NCI-H446 treated with DMSO at 0.1 percent for 48 hours (cell line): ENCODE measurements at places on chromosomes 3 and 15.

DNA sequence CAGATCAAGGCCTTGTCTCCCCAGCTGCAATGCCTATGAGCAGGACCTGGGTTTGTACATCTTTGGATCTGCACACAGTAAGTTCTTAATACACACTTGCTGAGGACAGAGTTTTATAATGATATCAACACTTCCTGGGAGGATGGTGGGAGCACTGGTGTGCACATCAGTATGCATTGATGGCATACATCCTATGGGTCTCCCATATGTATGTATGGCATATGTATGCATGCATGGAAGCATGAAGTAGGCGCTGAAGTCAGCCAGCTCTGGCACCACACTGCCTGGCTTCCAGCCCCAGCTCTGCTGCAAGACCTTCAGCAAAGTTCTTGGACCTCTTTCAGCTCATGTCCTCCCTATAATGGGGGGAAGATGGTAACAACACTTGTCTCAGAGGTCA lies 68.2 kb downstream of the MYLK start:
- DNase-seq, result no peak

GRCh38 chr3:5458526-5458925 lies 271.0 kb downstream of the EDEM1 start:
- DNase-seq, result no peak

- DNase-seq, result no peak
Measured at GRCh38 chr3:148453781-148454191, 243.9 kb upstream of the AGTR1 start.

DNA sequence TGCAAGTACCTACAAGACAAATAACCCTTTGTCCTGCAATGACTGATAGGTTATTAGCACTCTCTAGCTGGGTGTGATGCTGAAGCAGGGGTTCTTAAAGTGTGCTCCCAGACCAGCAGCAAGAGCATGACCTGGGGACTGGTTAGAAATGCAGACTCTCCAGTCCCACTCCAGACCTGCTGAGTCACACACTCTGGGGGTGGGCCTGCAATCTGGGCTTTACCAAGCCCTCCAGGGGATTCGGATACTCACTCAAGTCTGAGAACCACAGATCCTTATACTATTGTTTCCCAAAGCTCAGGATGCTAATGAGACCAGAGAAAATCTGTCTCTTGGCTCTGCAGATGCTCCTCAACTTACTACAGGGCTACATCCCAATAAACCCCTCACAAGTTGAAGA lies 142.1 kb upstream of the RAD18 start:
- no peak for DNase-seq

- no peak for DNase-seq
Measured at GRCh38 chr3:42991341-42992315, 12.5 kb downstream of the GASK1A start.

DNA sequence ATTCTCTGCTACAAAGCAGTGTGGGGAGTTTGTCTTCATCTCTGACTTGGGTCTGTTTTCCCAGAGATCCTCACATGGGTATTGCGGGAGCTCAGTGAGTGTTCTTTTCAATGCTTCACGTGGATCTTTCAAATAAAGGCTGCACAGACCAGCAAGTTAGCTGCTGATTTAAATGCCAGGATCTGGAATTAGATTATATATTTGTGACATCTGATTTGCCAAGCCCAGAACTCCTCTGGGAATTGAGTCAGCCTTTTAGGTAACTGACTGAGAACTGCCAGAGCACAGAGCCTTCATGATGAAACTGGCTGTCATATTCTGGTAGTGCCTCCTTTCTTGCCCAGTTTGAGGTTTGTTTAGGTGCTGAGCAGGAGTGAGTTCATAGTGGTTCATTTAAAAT lies 14.7 kb downstream of the EDEM1 start:
- DNase-seq, result no peak

- no peak for DNase-seq
Measured at GRCh38 chr3:10998542-10998941, 6.0 kb downstream of the SLC6A1 start.

DNA sequence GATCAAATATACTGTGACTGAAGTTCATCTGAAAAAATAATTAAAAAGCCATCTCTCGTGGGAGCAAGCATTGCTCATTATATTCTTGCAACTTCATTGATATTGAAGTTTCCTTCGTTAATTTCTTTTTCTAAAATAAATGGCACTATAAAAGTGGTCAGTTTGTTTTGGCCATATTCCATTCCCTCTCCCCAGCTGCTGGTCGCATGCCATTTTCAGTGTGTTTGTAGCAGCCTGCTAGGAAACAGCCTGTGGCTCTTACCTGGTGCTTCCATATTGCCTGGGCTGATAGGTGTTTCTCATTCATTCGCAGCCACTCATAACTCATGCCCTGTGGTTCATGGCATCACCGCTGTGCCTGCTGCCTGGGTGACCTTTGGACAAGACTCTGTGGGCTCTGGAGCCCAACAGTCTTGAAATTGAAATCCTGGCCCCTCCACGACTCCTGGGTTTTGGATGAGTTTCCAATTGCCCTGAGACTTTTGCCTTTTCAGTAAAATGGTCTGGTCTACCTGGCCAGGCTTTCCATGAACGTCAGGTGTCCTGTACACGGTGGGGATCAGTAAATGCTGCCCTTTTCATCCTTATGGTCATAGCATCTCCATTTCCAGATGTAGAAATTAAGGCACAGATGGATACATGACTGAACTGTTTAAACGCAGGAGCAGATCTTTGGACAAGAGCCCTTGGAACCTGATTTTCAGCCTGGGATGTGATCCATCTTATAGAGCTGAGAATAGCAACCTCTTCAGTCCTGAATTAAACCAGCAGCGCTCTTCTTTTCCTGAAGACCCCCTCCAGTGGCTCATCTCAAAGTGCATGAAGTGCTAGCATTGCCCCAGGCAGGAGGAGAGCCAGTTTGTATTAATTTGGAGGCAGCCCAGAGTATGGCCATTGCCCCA lies 69.4 kb downstream of the SLCO3A1 start:
- DNase-seq, result peak; percentile 88

DNA sequence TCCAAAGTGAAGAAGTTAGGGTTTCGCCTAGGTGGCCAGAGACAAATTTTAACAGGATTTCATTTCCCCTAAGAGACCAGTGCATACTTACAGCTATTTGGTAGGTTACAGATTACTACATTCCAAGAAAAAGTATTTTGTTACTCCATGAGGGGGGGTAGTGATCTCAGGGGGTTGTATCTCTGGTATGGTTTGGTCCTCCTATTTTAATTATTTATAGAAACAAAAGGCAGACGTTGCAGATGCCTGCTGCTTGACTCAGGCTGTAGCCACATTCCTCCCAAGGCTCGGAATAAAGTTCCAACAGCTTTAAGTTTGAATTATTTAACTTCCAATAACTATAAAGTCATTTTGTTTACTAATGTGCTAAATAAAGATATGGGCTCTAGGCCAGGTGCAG lies 1.3 kb upstream of the TRIM59 start:
- DNase-seq, result no peak

- no peak for DNase-seq
Measured at GRCh38 chr3:188212308-188212969, 58.5 kb downstream of the LPP start.

- no peak for DNase-seq
Measured at GRCh38 chr15:39125904-39126303, 455.0 kb upstream of the THBS1 start.

DNA sequence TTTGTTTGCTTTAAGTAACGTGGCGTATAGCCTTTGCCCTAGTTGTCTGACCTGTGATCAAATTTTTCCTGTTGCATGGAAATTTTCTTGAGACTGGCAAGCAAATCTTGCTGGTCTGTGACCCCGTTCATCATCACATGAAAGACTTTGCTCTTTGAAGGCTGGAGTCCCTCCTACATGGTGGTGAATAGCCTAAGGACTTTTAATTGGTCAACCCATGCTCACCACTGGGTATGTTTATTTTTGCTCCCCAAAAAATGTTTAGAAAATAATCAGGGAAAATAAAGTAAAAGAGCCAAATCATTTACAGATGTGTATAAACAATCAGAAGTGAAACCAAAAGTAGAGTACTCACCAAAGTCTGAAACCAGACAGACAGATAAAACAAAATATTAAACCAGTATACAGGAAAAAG lies 1075.3 kb upstream of the ALCAM start:
- no peak for DNase-seq

DNA sequence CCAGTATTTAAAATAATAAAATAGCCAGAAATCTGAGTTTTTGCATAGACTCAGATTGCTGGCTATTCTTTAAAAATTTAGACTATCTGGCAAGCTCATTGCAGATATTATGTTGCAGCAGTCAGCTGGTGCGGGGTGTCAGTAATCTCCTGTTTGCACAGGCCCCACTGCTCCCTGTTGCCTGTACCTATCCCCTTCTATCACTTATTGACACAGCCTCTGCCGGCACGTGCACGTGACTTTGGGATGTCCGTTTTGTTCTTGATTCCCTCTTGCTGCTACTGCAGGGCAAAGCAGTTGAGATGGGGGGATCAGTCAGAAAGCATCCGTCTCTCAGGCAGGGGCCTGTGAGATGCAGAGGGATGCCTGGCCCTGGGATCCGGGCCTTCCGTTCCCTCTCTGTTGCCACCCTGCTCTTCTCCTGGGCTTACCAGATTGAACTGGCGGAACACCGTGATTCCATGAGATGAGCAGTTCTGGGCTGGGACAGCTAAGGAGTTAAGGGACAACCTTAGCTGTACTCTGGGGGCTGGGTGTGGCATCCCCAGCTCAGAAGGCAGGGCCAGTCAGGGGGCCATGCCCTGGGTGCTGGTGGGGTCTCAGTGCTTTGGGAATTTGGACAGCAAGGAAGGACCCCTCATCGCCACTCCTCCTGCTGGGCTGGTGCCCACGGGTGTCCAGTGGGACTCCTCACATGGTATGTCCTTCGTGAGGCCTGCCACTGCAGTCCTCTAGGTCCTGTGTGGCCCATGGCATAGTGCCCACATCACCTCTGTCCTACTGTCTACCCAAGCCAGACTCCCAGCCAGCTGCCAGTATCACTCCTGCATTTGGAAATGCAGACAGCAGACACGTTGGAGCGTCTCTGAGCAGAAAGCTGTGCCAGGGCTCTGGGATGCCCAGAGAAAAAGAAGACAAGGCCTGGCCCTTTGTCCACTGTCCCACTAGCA lies 11.8 kb downstream of the MRAS start:
- DNase-seq, result no peak

DNA sequence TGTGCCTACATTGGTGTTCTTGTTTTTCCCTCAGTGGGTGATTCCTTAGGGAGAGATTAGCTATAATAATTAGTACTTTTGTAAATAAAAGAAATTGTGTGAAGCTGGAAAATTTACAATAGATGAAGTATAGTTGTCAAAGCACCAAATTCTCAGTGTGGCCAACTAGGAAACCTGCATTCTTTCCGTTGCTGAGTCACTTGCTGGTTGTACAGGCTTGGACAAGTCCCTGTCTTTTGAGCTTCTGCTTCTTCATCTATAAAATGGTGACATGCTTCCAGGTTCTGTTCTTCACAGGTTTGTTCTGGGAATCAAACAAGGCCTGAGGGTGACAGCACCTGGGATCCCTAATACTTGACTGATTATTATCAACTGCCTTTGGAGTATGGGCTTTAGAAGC lies 184.1 kb upstream of the HES1 start:
- DNase-seq, result no peak

- DNase-seq, result no peak
Measured at GRCh38 chr15:64163659-64164362, 989 bp upstream of the PPIB start.

GRCh38 chr3:65893631-65894030 lies 145.1 kb downstream of the MAGI1 start:
- DNase-seq, result no peak

- no peak for DNase-seq
Measured at GRCh38 chr15:61169904-61170695, 59.0 kb downstream of the RORA start.

DNA sequence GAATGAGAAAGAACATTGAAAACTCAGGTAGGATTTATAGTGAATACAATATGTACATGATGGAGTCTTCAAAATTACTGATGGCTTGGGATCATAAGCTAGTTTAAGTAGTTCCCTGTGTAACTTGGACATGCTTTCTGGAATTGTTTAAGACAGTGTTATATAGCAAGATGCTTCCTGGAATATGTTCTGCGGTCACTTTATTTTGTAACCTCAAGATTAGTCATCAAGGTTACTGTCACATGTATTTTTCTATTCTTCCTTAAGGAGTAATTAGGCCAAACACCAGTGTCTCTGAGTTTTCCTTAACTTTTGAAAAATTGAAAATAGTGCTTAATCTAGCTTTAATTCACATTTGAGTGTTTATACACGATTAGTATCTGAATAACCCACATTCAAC lies 760.3 kb upstream of the ARRDC4 start:
- DNase-seq, result no peak

DNA sequence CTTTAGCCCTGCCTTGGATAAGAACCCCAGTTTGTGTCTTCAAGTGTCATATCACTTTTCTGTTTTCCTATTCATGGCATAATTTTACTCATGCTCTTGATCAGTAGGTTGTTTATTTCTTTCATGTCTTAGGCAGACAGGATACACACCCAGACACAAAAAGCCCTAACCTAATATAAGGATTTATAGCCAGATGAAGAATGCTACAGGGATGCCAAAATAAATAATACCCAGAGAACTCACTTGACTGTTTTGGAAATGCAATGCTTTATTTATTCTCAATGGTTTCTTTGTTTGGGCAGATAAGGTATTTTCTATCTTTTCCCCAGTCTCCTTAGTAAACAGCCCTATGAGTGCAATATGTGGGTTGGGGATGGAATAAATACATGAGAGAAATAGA lies 424.0 kb upstream of the PDZRN3 start:
- DNase-seq, result no peak

DNA sequence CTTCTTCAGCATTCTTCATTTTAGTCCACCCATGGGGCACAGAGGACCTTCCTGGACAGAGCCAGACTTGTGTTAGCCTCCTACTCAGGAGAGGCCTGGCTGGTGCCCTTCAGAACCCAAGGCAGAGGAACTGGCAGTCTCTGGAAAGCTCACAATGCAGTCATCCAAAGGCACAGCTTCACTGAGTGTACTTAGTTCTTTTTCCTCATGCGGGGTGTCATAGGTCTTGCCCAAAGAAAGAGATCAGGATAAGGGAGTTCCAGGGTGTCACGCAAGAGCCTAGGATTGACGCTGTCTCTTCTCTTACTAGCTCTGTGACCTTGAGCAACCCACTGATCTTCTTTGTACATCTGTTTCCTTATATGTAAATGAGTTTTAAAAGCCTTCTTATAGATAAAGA lies 58.7 kb downstream of the CD200 start:
- DNase-seq, result no peak

DNA sequence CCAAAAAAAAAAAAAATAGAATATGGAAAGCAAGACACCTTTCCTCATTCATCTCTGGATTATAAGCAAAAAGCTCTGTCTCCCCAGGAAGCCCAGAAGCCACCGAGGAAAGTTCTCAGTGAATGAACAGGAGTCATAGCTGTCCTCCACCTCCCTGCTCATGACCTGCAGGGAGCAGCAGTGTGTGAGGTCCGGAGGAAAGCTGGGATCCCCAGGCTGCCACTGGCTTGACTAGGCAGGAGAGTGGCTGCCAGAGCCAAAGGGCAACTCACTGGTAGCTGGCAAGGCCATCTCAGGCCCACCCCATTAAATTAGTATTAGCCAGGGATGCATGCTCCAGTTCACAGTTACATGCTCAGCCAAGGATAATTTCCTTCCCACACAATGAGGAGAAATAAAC lies 191.6 kb upstream of the STT3B start:
- peak; percentile 5 for DNase-seq

- DNase-seq, result no peak
Measured at GRCh38 chr3:126256251-126256650, 75.9 kb upstream of the ALDH1L1 start.

- DNase-seq, result no peak
Measured at GRCh38 chr3:10524270-10524669, 18.9 kb upstream of the ATP2B2 start.
